ENCODE measurements at places on chromosomes 7 and 10.
A peak's percentile ranks its signal among the peaks of the same experiment; 100 is the strongest.

- peak; percentile 59 for DNase-seq
These were observed 573 bp downstream of the BLVRA start for GRCh38 chr7:43758822-43759683.

DNA sequence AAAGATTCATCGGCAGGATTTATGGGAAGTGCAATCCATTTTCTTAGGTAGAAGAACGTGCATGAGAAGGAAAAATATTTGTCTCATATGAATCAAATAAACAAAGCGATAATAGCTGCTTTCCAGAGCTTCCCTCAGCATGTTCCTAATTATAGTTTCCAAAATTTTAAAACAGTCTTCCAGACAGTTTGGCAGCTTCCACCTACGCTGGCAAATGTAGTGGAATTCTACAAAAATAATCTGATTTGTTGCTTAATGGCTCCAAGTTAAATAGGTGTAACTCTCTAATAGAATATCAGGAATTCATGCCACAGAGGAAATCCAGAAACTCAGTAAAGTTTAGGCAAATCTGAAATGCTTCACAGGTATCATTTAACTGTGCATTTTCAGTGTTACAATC lies 23.3 kb upstream of the AGBL3 start:
- DNase-seq: no peak

GRCh38 chr10:35640951-35641675 lies 983 bp downstream of the FZD8 start:
- no peak for DNase-seq

- no peak for DNase-seq
These were observed 10.7 kb upstream of the GPR146 start for GRCh38 chr7:1033546-1034145.

DNA sequence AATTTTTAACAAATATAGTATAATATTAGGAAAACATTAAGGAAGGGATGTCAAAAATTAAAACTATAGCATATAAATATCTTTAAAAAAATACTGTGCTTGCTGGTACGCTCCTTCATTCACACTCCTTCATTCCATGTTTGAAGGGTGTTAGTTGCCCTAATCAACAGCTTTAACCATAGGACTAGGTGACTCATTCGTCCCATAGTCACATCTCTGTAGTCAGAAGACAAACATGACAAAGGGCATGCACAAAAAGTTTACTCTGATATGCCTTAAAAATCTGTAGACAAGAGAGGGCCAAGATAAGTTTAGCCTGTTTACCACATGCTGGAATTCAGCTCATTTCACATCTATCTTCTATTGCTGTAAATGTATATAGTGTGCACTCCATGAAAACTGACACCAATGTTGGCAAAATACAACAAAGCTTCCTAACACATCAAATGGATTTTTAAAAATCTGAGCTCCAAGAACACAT lies 646 bp downstream of the FAM13C start:
- no peak for DNase-seq

- DNase-seq: no peak
These were observed 15.4 kb downstream of the NFE2L3 start for GRCh38 chr7:26167303-26167934.
